ENCODE measurements at places on chromosomes 12 and 14.

- no peak for DNase-seq
- H3K27ac ChIP-seq, result no peak overlapping the region
- H3K4me3 ChIP-seq, result no peak overlapping the region
Measured at GRCh38 chr14:23608454-23608853, 27.7 kb upstream of the DHRS2 start.

GRCh38 chr12:96132819-96133218 lies 61.4 kb upstream of the ELK3 start:
- DNase-seq, result no peak
- H3K36me3 ChIP-seq, result no peaks in the 10 kb centered on the region
- H3K4me1 ChIP-seq, result peaks cover 12% of the 10 kb centered on the region
- no peak overlapping the region for H3K4me3 ChIP-seq
- no peak overlapping the region for H3K27ac ChIP-seq

GRCh38 chr12:123483602-123484248 lies 25.8 kb downstream of the SNRNP35 start:
- H3K27ac ChIP-seq, result no peak overlapping the region
- H3K27me3 ChIP-seq, result no peaks in the 10 kb centered on the region
- peaks cover 2% of the 10 kb centered on the region for H3K4me1 ChIP-seq
- H3K4me3 ChIP-seq, result no peak overlapping the region
- H3K36me3 ChIP-seq, result peaks cover 4% of the 10 kb centered on the region

GRCh38 chr12:105843561-105843960 lies 295.2 kb downstream of the NUAK1 start:
- H3K36me3 ChIP-seq, result no peaks in the 10 kb centered on the region
- H3K27me3 ChIP-seq, result peaks cover 24% of the 10 kb centered on the region
- no peak overlapping the region for H3K27ac ChIP-seq
- H3K4me1 ChIP-seq, result no peaks in the 10 kb centered on the region
- DNase-seq, result no peak
- H3K4me3 ChIP-seq, result no peak overlapping the region

GRCh38 chr12:31496257-31496656 lies 94.7 kb downstream of the DENND5B start:
- no peaks in the 10 kb centered on the region for H3K27me3 ChIP-seq
- DNase-seq, result no peak
- H3K4me1 ChIP-seq, result peaks cover 31% of the 10 kb centered on the region
- no peak overlapping the region for H3K4me3 ChIP-seq

GRCh38 chr14:89635615-89636014 lies 218.6 kb upstream of the FOXN3 start:
- peaks cover 1% of the 10 kb centered on the region for H3K4me1 ChIP-seq
- DNase-seq, result no peak
- no peaks in the 10 kb centered on the region for H3K36me3 ChIP-seq

GRCh38 chr14:93960774-93961438 lies 15.5 kb downstream of the ASB2 start:
- H3K27ac ChIP-seq, result no peak overlapping the region
- peaks cover 6% of the 10 kb centered on the region for H3K4me1 ChIP-seq
- H3K36me3 ChIP-seq, result no peaks in the 10 kb centered on the region
- H3K4me3 ChIP-seq, result no peak overlapping the region

- H3K36me3 ChIP-seq, result no peaks in the 10 kb centered on the region
- H3K4me1 ChIP-seq, result peaks cover 3% of the 10 kb centered on the region
- H3K27me3 ChIP-seq, result no peaks in the 10 kb centered on the region
- H3K27ac ChIP-seq, result no peak overlapping the region
- DNase-seq, result no peak
Measured at GRCh38 chr12:130992979-130993538, 39.4 kb downstream of the ADGRD1 start.

DNA sequence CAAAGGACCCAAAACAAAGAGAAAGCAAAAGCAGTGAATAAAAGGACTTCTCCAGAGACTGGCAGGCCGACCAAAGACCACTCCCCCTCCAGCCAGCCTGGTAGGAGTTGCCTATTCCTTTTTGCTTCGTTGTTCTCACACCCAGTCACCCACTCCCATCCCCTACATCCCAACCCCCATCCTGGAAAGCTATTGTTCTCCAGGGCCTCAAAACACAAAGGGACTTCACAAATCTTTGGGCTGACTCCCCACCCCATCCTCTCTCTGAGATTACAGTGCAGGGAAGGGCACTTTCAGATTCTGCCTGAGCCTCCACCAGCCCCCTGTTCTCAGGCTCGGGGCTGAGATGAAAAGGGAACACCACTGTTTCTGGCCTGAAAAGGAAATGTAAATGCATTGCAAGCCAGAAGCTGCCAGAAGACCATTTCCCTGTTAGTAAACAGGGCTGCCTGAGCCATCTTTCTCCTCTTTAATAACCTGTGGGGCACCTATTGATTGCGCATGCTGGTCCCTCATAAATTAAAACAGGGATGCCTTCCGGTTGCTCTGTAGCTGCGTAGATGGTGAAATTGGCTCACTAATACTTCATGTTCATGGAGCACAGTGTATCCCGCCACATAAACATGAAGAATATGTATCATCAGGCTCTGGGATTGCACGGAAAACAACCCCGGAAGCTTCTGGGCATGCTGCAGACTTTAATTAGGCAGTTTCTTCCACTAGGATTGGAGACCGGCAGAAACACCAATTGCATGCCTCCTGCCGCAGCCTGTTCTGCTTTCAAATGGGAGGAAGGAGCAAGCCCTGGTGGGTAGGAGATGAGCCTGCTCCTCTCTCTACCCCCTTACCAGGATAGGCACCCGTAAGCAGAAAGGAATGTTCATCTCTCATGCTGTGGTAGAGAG lies 130.3 kb upstream of the FUT8 start:
- H3K36me3 ChIP-seq, result peaks cover 6% of the 10 kb centered on the region
- no peak overlapping the region for H3K4me3 ChIP-seq
- peak overlapping the region; percentile 46 for H3K27ac ChIP-seq
- H3K27me3 ChIP-seq, result peaks cover 23% of the 10 kb centered on the region
- no peak for DNase-seq

DNA sequence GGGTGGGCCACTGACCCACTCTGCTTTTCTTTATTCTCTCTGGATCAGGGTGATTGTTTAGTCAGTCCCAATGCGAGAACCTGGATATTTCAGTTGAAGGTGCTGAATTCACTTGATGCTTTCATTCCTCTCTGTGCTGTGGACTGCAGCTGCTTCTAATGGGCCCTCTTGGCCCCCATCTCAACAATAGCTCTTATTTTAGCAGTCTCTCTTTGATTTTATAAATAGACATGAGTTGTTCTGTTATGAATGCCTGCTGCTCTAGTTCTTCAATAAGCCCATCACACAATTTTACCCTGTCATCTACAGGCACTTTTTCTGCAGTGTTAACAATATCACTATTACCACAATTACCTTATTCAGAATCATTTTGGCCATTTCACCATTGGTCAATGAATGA lies 54.1 kb upstream of the YARS2 start:
- H3K4me3 ChIP-seq, result no peak overlapping the region
- H3K27me3 ChIP-seq, result no peaks in the 10 kb centered on the region
- peaks cover 84% of the 10 kb centered on the region for H3K36me3 ChIP-seq
- no peak overlapping the region for H3K27ac ChIP-seq
- DNase-seq, result no peak
- H3K4me1 ChIP-seq, result no peaks in the 10 kb centered on the region

- H3K27ac ChIP-seq, result no peak overlapping the region
- no peak for DNase-seq
- peaks cover 36% of the 10 kb centered on the region for H3K27me3 ChIP-seq
- H3K4me1 ChIP-seq, result no peaks in the 10 kb centered on the region
Measured at GRCh38 chr14:98168211-98168985, 1103.6 kb downstream of the BCL11B start.

DNA sequence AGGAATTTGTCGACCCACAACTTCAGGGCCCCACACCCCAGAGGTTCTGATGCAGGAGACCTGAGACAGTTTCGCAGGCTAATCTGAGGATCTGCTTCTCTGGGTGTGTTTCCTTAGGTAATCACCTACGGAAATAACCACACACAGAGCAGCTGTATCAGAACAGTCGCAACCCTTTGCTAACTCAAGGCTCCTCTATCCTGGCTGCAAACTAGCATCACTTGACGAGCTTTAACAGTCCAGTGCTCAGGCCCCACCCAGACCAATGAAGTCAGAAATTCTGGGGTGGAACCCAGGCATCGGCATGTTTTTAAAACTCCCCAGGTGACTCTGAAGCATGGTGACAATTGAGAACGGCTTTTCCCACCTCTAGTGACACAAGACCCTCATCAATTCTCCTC lies 20.7 kb downstream of the SLC7A7 start:
- no peak overlapping the region for H3K4me3 ChIP-seq
- H3K27me3 ChIP-seq, result no peaks in the 10 kb centered on the region
- no peak overlapping the region for H3K27ac ChIP-seq
- H3K36me3 ChIP-seq, result no peaks in the 10 kb centered on the region

GRCh38 chr12:49784756-49785409 lies 43.3 kb downstream of the NCKAP5L start:
- DNase-seq, result no peak
- H3K27me3 ChIP-seq, result peaks cover 26% of the 10 kb centered on the region
- H3K36me3 ChIP-seq, result peaks cover 5% of the 10 kb centered on the region
- H3K4me1 ChIP-seq, result no peaks in the 10 kb centered on the region
- H3K4me3 ChIP-seq, result no peak overlapping the region

GRCh38 chr14:67555518-67556090 lies 22.5 kb downstream of the PLEKHH1 start:
- no peak for DNase-seq
- no peak overlapping the region for H3K27ac ChIP-seq

DNA sequence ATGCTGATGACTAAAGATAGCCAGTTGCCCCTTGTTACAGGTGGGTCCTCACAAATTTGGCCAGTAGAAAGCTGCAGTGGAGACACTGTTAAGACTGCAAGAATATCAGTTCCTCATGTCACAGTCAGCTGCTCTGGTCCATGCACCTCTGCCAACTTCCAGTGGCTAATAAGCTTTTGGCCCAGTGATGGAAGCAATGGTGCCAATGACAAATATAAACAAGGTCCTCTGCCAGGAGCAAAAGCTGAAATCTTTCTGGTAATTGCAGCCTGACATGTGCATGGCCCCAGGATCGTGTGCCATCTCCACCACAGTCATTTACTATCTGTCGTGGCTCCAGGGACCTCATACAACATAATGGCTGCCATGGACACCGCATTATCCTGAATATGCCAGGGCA lies 85.4 kb upstream of the TMEM260 start:
- peaks cover 21% of the 10 kb centered on the region for H3K27me3 ChIP-seq
- no peak overlapping the region for H3K27ac ChIP-seq
- no peaks in the 10 kb centered on the region for H3K36me3 ChIP-seq
- H3K4me3 ChIP-seq, result no peak overlapping the region

- H3K4me1 ChIP-seq, result peaks cover 11% of the 10 kb centered on the region
- peaks cover 16% of the 10 kb centered on the region for H3K36me3 ChIP-seq
- no peak overlapping the region for H3K27ac ChIP-seq
- H3K27me3 ChIP-seq, result no peaks in the 10 kb centered on the region
Measured at GRCh38 chr12:49563951-49564685, 3.8 kb downstream of the MCRS1 start.

DNA sequence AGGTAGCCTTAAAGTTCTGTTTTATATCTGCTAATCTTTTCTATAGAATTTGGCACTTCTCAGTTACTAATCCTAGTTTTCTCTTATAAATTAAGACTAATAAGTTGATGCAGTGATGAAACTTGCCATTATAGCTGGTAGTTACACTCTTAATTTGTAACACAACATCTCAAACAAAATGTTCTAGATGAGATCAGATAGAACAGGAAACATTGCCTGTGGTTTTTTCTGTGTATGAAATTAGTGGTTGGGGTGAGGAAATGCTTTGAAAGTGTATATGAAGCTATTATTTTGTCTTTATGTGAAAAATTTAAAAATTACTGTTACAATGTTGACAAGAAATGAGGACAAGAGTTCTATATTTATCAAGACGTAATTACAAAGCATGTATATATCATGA lies 91.9 kb downstream of the PCNX1 start:
- H3K4me1 ChIP-seq, result peaks cover 5% of the 10 kb centered on the region
- no peaks in the 10 kb centered on the region for H3K27me3 ChIP-seq
- H3K36me3 ChIP-seq, result peaks cover 11% of the 10 kb centered on the region
- no peak for DNase-seq
- H3K4me3 ChIP-seq, result no peak overlapping the region
- H3K27ac ChIP-seq, result no peak overlapping the region

- DNase-seq, result no peak
- no peaks in the 10 kb centered on the region for H3K4me1 ChIP-seq
- H3K27me3 ChIP-seq, result no peaks in the 10 kb centered on the region
Measured at GRCh38 chr12:63047146-63047545, 103.9 kb downstream of the AVPR1A start.

GRCh38 chr14:94476023-94476422 lies at the start of gene SERPINA9:
Gene SERPINA9 (minus strand): TSS chr14:94476197. CDS start chr14:94469840, 6,357 bp downstream.
- DNase-seq, result no peak
- no peaks in the 10 kb centered on the region for H3K36me3 ChIP-seq
- peaks cover 3% of the 10 kb centered on the region for H3K4me1 ChIP-seq
- peaks cover 6% of the 10 kb centered on the region for H3K27me3 ChIP-seq
- H3K27ac ChIP-seq, result no peak within 1 kb of the TSS

- DNase-seq, result no peak
- peak overlapping the region; percentile 69 for H3K27ac ChIP-seq
- H3K4me3 ChIP-seq, result no peak overlapping the region
- peaks cover 3% of the 10 kb centered on the region for H3K27me3 ChIP-seq
- peaks cover 13% of the 10 kb centered on the region for H3K4me1 ChIP-seq
Measured at GRCh38 chr12:110498984-110499706, 2.8 kb downstream of the VPS29 start.

DNA sequence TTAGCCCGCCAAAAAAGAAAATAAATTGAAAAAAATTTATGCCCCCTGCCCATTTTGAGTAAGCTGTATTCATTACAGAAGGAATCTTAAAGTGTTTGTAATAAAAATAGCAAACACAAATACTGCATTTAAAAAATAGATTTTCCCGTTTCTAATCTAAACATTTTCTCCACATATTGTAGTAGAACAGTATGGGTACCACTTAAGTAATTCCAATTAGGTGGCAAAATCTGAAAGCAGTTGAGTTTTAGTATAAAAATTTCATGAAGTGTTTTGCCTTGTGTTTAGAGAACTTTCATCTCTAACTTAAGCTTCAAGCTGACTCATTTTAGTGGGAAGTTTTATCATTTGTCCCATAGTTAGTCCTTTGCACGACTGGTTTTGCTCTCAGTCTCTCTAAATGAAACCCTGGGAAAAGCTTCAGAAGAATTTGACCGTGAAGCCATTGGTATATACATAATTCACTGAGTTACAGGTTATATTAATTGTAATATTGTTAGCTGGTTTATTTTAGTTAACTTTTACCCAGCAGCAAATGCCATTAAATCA lies 214.6 kb downstream of the ERC1 start:
- no peaks in the 10 kb centered on the region for H3K27me3 ChIP-seq
- DNase-seq, result no peak

DNA sequence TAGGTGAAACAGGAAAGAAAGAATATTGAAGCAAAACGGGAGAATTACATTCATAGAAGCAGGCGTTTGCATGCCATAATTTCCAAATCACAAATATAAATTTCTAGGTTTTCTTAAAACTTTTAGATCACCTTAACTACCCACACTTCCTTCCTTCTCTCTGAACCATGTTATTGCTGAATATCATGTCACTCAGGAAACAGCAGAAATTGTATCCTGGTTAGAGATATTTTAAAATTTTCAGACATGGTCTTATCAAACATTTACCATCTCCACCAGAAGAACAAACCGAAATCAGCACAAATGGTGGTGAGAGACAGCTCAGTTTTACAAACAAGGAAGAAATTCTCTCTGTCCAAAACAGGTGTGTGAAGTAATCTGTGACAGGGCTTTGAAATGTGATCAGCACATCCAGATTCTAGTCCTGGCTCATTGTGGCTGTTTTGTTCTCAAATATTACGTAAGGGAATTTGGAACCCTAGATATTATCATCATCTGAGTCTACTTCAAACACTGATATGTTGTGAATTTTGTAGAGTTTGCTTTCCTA lies 16.3 kb downstream of the TESPA1 start:
- H3K4me1 ChIP-seq, result peaks cover 2% of the 10 kb centered on the region
- H3K36me3 ChIP-seq, result no peaks in the 10 kb centered on the region
- no peak for DNase-seq

- peak overlapping the region; percentile 52 for H3K27ac ChIP-seq
- DNase-seq, result no peak
- H3K27me3 ChIP-seq, result no peaks in the 10 kb centered on the region
- no peaks in the 10 kb centered on the region for H3K4me1 ChIP-seq
- no peak overlapping the region for H3K4me3 ChIP-seq
Measured at GRCh38 chr12:93247313-93247991, 130.3 kb upstream of the NUDT4 start.

All from progenitor cell of endocrine pancreas (in vitro differentiated cells).